ENCODE measurements at places on chromosomes 2 and 18.

DNA sequence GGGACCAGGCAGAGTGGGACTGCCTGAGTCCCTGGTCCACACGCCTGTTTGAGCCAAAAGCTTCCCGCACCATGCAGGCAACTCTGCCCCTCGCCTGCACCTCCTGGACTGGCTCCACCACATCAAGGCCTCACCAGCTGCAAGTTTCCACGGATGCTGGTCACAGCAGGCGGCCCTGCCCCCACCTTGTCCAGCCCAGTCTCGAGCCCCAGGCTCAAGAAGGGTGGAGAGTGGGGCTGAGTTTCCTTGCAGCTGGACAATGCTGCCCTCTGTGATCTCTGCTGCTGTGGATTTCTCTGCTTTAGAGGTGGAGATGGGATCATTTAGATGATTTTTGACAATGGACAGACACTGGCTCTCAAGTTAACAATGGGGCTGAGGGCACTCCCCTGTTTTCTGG lies 74.9 kb downstream of the MTCL1 start:
- no peak for DNase-seq

GRCh38 chr2:229141424-229142025 lies 129.6 kb downstream of the PID1 start:
- no peak for DNase-seq

GRCh38 chr2:74290066-74290465 lies 53.1 kb downstream of the SLC4A5 start:
- no peak for DNase-seq

DNA sequence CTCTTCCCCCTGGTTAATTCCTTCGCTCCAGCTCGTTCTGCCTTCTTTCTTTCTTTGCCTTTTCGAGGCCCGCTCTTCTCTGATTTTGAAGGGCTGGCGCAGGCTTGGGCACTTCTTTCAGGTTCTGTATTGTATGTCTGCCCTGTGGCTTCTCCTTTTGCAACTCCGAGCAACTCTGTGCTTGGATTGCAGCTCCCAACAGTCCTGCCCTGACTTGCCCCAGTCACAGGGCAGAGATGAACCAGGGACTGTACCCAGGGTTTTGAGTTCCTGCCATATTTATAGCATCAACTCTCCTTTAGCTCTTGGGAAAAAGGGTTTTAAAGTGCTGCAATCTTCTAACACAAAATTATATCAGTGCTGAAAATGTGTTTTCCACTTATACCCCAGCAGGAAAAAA lies 31.1 kb upstream of the CD8A start:
- no peak for DNase-seq

- DNase-seq = no peak
These were observed 65.4 kb downstream of the TRIP12 start for GRCh38 chr2:229856413-229856812.

- DNase-seq = no peak
These were observed 560.6 kb upstream of the ID2 start for GRCh38 chr2:8121022-8121825.

DNA sequence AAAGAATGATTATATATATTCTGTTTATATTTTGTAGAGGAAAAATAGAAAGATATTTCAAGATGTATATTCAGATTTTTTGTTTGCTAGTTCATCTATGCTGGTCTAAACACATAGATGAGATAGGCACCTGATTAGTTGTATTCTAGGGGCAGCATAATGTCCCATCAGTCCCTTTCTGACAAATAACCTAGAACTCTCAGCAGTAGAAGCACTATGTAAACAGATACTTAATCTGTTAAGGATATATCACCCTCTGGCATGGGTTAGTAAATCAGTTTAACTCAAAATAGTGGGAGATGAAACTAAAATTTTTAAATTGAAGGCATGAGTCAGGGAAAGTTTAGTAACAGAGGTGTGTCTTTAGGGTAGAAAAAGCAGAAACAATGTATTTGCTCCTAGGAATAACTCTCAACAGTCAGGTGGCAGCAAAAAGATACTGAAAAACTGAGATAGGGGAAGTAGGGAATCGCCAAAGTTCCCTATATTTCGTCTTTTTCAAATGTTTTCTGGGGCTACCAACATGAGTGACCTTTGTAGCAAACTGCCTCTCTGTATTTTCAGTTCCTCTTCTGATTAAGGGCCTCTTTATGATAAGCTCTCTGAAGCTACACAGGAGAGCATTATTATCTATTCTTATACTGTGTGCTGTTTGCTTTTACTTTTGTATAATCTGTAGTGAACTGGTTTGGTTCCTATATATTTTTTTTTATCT lies 5.7 kb downstream of the PPP1R1C start:
- DNase-seq = no peak

GRCh38 chr2:171327043-171327496 lies 106.7 kb downstream of the METTL8 start:
- no peak for DNase-seq

- no peak for DNase-seq
These were observed 681.5 kb upstream of the FAM98A start for GRCh38 chr2:34280606-34281005.

DNA sequence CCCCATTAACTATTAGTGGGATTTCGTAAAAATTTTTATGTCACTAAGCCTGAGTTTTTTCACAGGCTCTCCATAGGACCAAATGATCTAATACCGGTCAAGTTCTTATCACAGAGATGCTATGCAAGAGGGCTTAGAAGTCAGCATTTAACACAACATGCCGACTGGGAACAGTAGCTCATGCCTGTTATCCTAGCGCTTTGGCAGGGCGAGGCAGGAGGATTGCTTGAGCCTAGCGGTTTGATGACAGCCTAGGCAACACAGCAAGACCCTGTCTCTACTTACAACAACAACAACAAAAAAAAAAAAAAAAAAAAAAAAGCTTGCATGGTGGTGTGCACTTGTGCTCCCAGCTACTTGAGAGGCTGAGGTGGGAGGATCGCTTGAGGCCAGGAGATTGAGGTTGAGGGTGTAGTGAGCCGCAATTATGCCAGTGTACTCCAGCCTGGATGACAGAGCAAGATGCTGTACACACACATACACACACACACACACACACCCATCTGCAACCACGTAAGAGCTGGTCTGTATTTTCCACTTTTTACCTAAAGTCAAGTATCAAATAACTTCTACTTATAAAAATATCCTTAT lies 67.6 kb upstream of the FAM124B start:
- DNase-seq = no peak

GRCh38 chr2:200471324-200471848 lies 38.5 kb downstream of the KCTD18 start:
- peak; percentile 47 for DNase-seq

DNA sequence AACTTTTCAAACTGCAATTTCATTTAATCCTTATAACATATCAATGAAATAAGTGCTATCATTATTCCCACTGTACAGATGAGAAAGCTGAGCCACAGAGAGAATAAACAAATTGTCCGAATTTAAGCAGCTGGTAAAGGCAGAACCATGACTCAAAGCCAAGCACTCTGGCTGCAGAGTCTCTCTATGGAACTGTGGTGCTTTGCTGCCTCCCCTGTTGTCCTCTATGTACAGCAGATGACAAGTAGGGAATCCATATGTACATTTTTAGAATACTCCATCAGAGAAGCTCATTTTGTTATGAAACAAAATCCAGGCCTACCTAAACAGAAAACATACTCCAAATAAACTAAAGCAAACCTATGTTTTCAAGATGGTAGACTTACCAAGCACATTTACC lies 45.1 kb downstream of the FARSB start:
- DNase-seq = no peak

DNA sequence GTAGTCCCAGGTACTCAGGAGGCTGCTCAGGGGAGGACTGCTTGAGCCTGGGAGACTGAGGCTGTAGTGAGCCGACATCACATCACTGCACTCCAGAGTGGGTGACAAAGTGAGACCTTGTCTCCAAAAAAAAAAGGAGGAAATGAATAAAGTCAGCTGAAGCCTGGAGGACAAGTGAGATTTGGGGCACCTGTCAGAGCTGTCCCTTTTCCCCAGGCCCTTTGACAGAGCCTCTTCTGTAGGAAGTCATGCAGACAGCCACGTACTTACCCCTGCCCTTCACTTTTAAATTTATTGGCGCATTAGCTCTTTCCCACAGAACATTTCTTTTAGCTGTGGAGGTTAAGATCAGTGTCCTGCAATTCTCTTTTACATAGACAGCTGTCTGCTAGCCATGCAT lies 151.0 kb upstream of the DNMT3A start:
- DNase-seq = no peak

Measured in stimulated activated CD4-positive, alpha-beta T cell treated with anti-CD3 and anti-CD28 coated beads, Interleukin-15, amount 100 ng/mL, for 24 hours (primary cell).